Left lung (tissue), 14 donors: ENCODE measurements at places on chromosomes 6 and 20.

- no peaks in the 10 kb centered on the region for H3K36me3 ChIP-seq
- no peak for DNase-seq
- H3K27me3 ChIP-seq, result no peaks in the 10 kb centered on the region
- H3K4me3 ChIP-seq, result no peak overlapping the region
- peaks cover 19% of the 10 kb centered on the region for H3K4me1 ChIP-seq
These were observed 10.9 kb upstream of the OSER1 start for GRCh38 chr20:44221368-44221954.

DNA sequence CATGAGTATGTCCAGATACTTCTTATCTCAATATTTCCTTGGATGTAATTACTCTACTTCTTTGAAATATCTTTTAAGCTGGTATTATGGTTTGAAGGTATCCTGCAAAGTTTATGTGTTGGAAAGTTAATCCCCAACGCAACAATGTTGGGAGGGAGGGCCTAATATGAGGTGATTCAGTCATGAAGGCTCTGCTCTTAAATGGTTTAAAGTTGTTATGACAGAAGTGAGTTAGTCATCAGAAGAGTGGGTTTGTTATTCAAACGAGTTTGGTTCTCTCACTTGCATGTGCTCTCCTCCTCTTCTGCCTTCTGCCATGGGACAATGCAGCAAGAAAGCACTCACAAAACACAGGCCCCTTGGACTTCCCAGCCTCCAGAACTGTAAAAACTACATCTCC, 176.3 kb downstream of the KCNQ5 start:
- no peak overlapping the region for H3K4me3 ChIP-seq
- no peaks in the 10 kb centered on the region for H3K36me3 ChIP-seq
- no peak overlapping the region for H3K27ac ChIP-seq

DNA sequence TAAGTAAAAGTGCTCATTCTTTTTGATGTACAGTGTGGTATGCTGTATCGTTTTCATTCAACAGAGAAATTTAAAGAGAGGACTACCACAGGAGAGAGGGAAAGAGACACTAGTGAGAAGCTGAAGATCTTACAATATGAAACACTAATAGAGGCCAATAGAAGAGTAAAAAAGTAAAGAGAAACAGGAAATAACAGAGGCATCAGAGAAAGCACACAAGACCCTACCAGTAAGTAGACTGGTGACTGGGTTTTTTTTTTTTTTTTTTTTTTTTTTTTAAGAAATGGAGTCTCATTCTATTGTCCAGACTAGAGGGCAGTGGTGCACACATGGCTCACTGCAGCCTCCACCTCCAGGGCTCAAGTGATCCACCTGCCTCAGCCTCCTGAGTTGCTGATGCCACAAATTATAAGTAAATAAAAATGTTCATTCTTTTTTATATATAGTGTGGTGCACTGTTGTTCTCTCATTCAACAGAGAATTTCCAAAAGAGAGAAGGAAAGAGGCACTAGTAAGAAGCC, 18.8 kb downstream of the ELOVL4 start:
- no peaks in the 10 kb centered on the region for H3K27me3 ChIP-seq
- no peak for DNase-seq
- no peaks in the 10 kb centered on the region for H3K4me1 ChIP-seq
- no peak overlapping the region for H3K4me3 ChIP-seq

DNA sequence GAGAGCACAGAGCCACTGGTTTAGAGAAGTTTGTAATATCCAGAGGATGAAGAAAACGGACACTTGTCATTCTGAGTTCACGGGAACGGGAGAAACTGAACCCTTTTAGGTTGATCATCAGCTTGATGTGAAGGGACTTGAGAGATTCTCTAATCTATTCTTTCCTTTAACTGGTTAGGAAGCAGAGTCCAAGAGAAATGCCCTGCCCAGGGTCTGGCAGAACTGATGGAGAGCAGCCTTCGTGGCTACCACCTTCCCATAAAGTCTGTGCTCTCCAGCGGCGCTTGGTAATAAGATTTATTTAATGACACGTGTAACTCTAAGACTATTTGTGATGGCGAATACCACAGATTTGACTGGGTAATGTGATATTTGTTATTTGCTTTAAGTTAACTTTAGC, 36.0 kb downstream of the E2F3 start:
- DNase-seq, result no peak
- H3K27ac ChIP-seq, result no peak overlapping the region
- no peak overlapping the region for H3K4me3 ChIP-seq
- no peaks in the 10 kb centered on the region for H3K4me1 ChIP-seq

GRCh38 chr6:105135056-105135455, 44.8 kb downstream of the POPDC3 start:
- H3K4me1 ChIP-seq, result peaks cover 12% of the 10 kb centered on the region
- no peak for DNase-seq
- H3K27me3 ChIP-seq, result peaks cover 56% of the 10 kb centered on the region
- no peak overlapping the region for H3K4me3 ChIP-seq
- H3K27ac ChIP-seq, result no peak overlapping the region
- no peaks in the 10 kb centered on the region for H3K36me3 ChIP-seq

GRCh38 chr6:89087881-89088280, 7.3 kb downstream of the PNRC1 start:
- no peak for DNase-seq
- H3K27ac ChIP-seq, result no peak overlapping the region
- H3K4me1 ChIP-seq, result peaks cover 72% of the 10 kb centered on the region
- H3K36me3 ChIP-seq, result no peaks in the 10 kb centered on the region
- H3K27me3 ChIP-seq, result no peaks in the 10 kb centered on the region

- DNase-seq, result no peak
- H3K4me1 ChIP-seq, result peaks cover 68% of the 10 kb centered on the region
- no peak overlapping the region for H3K27ac ChIP-seq
- H3K4me3 ChIP-seq, result no peak overlapping the region
- H3K36me3 ChIP-seq, result no peaks in the 10 kb centered on the region
These were observed 83.4 kb downstream of the JARID2 start for GRCh38 chr6:15329197-15329671.

DNA sequence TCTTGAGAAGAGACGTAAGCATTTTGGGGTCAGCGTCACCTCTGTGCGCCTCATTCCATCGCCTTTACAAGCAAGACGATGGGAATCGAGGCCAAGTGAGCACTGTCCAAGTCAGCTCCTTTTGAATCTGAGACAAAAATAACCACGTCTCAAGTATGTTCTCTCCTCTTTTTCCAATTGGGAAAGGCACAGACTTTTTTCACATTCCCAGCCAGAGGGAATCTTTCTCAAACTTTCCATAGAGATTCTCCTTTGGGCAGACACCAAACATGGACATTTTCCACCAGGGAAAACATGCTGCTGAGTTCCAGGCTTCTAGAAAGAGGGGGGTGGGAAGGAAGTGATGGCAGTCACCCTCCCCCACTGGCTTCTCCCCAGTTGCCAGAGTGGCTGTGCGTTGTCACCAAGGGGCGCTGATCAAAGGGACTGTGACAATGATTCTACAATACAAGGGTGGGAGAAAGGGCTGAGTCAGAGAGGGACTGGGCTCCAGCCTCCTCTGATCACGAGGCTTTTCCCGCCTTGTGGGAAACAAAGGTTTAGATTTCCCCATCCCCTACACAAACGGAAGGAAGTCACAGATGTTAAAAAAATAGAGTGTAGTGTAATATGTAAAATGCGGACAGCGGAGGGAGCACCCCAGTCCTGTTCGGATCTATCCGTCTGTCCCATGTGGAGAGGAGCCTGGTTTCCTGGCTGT, 281.9 kb upstream of the RNF24 start:
- peak overlapping the region; percentile 14 for H3K27ac ChIP-seq
- H3K4me3 ChIP-seq, result no peak overlapping the region
- no peaks in the 10 kb centered on the region for H3K36me3 ChIP-seq
- H3K27me3 ChIP-seq, result peaks cover under 1% of the 10 kb centered on the region
- H3K4me1 ChIP-seq, result no peaks in the 10 kb centered on the region
